ENCODE measurements at places on chromosomes 1 and 21.

GRCh38 chr1:230415405-230416132 is 10.6 kb downstream of the PGBD5 start:
- DNase-seq, result peak; percentile 89

DNA sequence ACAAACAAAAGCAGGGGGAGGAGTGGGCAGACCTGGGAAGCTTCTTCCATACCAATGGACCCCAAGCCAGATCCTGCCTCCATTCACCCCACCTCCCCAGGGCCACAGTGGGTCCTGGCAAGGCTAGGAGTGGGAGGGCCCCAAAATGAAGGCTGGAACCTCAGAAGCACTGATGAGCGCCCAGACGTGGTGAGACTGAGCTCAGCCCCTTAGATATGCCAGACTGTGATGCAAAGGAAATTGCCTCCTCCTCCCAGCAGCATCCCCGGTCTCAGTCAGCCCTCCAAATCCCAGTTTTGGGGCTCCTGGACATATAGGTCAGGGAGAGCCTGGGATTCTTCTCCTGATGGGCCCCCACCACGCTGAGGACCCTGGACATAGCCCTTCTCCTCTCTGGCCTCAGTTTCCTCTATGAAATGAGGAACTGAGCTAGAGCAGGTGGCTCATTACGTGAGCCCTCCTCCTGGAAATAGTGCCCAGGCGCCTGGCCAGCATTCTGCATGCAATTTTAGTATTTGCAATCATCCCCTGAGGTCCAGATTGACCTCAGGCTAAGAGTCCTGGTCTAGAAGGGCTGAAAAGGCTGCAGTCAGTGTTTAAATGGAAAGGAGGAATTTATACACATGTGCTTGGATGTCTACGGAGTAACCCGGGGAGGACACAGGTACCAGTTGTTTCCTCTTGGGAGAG is 33.5 kb downstream of the RHBG start:
- DNase-seq, result no peak

GRCh38 chr1:30601316-30602085 is 121.9 kb downstream of the MATN1 start:
- no peak for DNase-seq

- peak; percentile 68 for DNase-seq
Observed at GRCh38 chr1:39653546-39654031, 14.1 kb upstream of the HEYL start.

- no peak for DNase-seq
Observed at GRCh38 chr1:92030656-92031107, 897 bp downstream of the EPHX4 start.

GRCh38 chr1:184745929-184746638 is 8.6 kb downstream of the EDEM3 start:
- no peak for DNase-seq

DNA sequence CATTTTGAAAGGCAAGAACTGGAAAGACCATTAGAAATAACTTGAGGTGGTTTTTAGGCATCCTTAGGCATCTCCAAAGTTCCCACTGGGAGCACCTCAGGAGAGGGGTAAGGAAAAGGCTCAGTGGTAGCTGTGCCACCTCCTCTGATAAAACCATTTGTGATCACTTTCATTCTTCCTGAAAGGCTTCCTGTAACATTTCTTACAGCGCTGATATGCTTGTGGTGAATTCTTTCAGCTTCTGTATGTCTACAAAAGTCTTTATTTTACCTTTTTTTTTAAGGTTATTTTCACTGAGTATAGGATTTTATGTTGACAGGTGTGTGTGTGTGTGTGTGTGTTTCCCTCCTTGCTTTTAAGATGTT is 54.8 kb downstream of the VANGL2 start:
- no peak for DNase-seq

DNA sequence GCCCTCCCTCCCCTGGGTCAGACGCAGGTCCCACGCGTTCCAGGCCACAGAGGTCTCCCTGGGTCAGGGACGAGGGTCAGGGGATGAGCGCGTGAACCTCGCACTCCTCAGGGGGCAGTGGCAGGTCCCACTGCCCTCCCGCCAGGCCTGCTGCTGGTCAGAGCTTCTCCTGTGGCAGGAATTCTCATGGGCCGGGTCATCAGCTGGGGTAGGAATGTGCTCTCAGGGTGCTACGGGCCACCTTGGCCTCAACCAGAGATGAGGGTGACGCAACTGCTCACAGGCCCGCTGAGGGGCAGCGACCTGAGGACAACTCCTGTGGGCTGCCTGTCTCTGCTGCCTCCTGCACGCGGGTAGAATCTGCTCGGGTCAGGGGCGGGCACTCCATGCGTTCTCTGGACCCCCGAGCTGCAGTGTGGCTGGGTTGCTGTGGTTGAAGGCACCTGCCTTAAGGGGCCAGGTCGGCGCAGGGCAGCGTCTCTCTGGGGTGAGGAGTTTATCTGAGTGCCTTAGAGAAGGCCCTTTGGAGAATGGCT is 128.8 kb downstream of the PRDM16 start:
- no peak for DNase-seq
